ENCODE measurements at places on chromosomes 2 and 18.
A peak's percentile ranks its signal among the peaks of the same experiment; 100 is the strongest.

- DNase-seq, result no peak
These were observed 138.1 kb downstream of the TWIST2 start for GRCh38 chr2:238985931-238986446.

DNA sequence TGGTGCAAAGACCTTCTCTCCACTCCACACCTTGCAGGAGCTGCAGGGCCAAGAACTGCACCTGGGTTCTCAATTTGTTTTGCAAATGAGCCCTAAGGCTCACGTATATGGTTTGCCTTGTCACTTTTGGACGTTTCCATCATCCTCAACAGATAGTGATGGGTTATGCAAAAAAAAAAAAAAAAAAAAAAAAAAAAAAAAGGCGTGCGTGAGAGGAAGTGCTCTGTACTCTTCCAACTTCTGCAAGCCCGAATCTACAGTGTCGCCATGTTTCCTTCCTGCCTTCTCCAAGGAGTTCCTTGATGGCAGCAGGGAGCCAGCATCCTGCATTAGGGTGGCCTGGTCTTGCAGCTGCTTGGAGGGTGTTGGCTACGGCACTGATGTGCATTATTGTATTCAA is 4.0 kb upstream of the INHBB start:
- no peak for DNase-seq

DNA sequence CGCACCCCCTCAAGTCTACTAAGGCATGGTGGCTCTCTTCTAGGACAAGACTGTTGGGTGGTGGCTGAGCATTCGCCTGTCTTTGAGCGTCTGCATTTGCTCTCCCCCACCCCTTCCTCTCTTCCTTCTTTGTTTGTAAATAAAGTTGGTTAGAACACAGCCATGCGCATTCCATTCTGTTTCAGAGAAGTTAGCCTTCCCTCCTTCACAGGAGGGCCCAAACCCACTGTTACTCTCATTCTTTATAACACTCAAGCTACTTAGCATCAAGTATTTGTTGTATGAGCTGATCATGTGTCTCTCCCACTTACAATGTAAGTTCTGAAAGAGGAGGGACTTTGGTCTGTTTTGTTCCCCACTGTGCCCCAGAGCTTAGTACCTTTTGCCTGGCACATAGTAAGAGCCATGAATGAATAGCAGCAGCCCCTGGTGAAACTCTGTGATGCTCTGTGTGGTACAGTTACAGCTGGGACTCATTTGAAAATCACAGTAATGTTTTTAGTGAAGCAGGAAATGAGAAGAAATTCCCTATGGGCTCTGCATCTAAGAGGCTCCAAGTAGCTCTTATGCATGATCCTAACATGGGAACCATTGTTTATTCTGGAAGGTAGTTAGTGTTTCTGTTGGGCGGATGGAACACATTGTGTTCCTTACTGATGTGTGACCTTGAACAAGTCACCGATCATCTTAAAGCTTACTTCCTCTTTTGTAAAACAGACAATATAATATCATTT is 7.7 kb downstream of the MGAT5 start:
- DNase-seq, result no peak

DNA sequence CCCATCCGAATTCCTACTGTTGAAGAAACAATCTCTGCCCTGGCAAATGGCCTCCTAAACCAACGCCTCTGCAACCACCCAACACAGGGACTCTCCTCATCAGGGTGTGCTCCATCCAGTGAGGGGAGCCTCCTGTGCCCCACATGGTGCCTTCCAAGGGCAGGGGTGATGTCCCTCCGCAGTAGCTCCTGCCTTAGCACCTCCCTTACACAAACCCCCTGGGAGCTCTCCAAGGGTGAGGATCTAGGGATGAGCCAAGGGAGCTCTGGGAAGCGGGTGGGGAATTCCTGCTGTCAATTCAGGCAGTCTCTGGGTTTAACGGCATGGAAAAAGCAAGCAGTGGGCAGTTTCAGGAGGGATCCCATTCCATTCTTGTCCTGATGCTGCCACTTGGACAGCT is 3.8 kb downstream of the GALNT14 start:
- no peak for DNase-seq

DNA sequence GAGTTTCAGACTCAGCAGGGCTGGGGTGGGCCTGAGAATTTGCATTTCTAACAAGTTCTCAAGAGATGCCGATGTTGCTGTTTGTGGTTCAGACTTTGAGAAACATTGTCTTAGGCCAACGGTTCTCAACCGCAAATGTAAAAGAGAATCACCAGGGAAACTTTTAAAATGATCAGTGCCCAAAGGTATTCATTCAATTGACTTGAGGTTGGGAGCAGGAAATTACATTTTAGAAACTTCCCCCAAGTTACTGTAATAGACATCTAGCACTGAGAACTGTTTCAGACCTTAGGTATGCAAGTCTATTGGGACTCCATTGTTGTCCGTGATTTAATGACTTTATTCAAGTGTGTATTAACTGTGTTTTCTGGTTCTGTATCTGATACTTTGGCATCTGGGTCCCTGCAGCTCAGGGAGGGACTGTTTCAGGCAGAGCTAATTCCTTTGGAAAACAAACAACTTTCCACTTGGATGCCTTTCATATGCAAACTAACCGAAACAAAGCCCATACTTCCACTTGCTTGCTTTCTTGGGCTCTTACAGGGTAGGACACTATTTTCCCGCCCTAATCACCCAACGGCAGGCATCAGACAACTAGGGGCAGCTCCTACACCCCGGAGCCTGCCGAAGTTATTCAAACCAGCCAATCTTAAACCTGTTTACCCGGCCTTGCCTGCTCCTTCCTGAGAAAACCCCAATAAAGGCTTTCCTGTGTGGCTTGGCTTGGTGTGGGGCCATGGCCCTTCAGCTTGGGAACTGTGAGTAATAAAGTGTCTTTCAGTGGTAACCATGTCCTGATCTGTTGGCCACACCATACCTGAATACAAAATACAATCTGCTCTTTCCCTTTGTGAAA is 97.6 kb downstream of the POLE4 start:
- peak; percentile 35 for DNase-seq

GRCh38 chr2:159873258-159873657 is 75.2 kb upstream of the CD302 start:
- no peak for DNase-seq

DNA sequence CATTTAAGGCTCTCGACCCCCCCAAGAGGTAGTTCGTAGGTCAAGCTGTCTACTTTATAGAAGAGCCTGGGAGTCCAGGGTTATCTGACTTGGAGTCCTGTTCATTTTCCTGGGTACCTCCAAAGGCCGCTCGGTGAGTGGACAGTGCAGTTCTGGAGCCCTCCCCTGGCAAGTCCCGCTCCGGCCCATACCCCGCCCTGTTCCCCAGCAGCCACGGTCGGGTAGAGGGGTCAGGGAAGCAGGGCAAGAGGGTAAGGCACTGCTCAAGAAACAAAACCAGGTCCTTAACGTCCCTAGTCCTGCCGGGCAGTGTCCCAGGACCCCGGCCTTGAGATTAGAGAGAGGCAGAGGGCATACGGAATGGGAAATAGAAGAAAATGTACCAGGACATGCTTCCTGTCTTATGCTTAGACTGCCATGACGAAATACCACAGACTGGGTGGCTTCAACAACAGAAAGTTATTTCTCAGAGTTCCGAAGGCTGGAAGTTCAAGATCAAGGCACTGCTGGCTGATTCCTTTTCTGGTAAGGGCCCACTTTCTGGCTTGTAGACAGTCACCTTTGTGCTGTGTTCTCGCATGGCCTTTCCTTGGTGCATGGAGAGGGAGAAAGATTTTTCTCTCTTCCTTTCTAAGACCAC is 5.4 kb upstream of the HPCAL1 start:
- DNase-seq, result peak; percentile 16

GRCh38 chr2:17163638-17164037 is 354.6 kb downstream of the RAD51AP2 start:
- no peak for DNase-seq

- DNase-seq, result no peak
These were observed 146.6 kb downstream of the HAUS1 start for GRCh38 chr18:46250812-46251173.

DNA sequence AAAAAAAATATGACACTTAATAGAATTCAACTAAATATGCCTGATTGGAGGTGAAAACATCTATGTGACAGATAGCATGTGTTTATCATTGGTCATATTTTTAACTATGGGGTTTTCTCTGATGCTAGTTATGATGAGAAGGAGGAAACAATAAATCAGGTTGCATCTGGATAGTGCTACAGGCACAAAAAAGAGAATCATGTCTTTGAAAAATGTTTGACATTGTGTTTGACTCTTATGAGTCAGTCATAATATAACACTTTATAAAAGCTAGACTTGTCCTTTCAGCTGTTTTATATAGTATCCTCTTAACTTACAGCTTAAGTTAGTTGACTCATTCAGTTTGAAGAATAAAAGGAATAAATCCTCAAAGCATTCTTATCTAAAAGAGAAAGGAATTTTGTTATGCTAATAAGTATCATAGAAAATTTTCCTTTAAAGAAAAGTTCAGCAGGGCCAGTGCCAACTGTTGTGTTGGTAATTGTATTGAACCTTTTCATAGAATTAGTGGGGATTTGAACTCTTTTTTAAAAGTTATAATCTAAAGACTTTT is 78.4 kb upstream of the UBXN4 start:
- peak; percentile 24 for DNase-seq

DNA sequence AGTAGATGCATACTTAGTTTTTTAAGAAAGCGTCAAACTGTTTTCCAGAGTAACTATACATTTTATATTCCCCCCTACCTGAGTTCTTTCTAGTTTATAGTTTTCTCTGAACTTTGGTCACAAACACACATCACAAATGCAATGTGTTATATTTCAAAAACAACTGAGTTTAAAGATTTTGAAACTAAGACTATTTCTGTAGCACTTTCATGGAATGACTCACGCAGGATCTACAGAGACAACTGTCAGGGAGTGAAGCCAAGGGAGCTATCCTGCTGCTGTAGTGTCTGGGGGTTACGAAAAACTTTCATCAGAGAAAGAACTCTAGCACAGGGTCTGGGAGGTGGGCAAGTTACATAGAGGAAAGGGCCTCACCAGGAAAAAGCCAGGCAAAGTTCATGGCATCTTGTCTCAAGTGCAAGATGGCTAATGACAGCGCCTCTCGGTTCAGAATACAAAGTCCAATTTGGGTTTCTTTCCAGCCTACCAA is 66.8 kb downstream of the UXS1 start:
- DNase-seq, result peak; percentile 57

DNA sequence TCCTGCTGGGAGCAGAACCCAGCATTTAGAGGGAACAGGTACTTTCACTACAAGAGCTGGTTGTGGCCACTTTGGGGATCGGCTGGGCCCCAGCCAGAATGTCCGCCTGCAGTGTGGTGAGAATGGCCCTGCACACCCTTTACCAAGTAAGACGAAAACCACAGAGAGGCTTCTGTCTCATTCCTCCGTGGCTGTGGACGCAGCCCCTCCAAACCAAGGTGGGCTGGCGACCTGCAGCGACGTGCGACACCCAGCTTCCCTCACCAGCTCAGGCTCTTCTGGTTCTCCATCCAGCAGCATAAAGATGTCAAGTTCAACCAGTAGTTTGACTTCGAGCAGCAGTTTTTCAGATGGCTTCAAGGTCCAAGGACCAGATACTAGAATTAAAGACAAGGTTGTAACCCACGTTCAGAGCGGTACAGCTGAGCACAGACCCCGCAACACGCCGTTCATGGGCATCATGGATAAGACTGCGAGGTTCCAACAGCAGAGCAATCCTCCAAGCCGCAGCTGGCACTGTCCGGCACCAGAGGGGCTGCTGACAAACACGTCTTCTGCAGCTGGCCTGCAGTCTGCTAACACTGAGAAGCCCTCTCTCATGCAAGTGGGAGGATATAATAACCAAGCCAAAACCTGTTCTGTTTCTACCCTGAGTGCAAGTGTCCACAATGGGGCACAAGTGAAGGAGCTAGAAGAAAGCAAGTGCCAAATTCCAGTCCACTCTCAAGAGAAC is 56.2 kb downstream of the WDSUB1 start:
- no peak for DNase-seq

GRCh38 chr2:227164763-227165291 is 403 bp downstream of the COL4A3 start:
- peak; percentile 5 for DNase-seq

DNA sequence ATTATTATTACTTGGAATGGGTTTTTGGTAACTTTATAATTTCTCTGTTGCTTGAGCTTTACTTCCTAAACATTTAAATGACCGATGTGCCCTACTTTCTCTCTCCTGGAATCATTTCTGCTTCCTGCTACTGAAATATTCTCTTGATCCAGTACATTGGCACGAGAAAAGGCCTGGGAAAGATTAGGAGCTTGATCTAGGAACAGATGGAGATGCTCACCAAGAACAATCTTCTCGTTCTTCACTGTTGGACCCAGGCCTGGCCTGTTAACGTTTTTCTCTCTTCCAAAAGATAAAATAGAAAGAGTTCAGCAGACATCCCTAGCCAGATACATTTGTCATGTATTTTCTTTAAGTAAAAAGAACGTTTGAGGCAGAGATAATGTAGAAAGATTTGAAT is 1356.8 kb upstream of the CRIM1 start:
- no peak for DNase-seq

DNA sequence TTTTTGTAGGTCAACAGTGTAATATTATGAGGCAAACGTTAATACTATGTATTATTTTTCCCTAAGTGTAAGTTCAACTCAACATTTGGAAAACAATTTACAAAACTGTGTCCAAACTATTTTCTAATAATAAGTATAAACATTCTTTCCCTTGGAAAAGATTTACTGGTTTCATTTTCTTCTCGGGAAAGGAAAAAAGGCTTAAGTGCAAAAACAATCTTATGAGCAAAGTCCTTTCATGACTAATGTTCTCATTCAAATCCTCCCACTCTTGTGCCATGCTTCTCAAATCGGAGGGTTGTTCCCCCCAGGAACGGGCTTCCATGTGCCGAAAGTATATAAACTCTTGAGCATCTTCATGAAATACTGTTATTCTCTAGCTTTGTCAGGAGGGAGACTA is 19.8 kb upstream of the L3MBTL4 start:
- peak; percentile 8 for DNase-seq

DNA sequence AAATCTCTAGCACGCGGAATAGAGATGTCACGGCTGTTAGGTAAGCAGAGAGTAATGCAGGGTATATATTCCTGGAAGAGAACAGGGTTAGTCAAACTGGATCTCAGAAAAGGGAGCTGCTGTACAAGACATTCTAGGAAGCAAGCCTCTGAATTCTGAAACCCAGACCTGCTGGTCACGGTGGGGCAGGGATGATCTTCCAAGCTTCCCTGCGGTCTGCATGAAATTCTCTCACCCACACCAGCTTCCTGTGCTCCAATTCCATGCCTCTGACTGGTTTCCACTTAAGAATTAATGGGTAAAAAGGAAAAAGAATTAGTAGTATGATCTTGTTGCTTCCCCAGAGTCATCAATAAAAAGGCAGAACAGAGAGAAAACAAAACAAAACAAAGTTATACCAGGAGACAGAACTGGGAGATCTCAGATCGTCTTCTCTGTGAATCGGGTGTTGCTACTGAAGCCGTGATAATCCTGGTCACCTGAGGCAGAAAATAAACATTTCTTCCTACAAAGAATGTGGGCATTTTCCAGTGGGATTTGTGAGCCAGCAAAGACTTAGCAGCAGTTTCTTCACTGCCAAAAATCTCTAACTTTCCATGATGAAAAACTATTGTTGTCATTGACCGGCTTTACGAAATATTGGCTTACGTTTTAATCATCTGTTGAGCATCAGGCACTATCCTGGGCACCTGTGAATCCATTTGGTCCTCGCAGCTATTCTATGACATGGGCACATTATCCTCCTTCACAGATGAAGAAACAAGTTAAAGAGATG is 5.3 kb upstream of the CYP27C1 start:
- peak; percentile 86 for DNase-seq

- DNase-seq, result no peak
These were observed 701.6 kb downstream of the SATB2 start for GRCh38 chr2:198756166-198756565.
